CD4-positive, alpha-beta T cell treated with Interleukin-6 at 100 ng/mL for 8 hours (primary cell): ENCODE measurements at places on chromosomes 6 and 20.

DNA sequence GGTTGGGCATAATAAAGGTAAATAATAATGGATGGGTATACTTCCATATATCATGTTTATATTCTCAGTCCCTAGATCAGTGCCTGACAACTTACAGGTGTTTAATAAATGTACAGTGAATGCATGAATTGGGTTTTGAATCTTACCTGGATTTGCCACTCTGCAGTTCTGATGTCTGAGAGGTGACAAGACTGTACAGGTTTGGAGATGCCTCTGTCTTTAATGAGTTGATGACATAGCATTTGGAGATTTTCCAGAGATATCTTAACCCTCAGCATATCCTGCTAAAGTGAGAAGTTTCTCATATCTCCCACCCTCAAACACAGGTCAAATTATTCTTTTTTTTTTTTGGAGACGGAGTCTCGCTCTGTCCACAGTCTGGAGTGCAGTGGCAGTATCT is 2.2 kb downstream of the ANKS1A start:
- no peak for DNase-seq

DNA sequence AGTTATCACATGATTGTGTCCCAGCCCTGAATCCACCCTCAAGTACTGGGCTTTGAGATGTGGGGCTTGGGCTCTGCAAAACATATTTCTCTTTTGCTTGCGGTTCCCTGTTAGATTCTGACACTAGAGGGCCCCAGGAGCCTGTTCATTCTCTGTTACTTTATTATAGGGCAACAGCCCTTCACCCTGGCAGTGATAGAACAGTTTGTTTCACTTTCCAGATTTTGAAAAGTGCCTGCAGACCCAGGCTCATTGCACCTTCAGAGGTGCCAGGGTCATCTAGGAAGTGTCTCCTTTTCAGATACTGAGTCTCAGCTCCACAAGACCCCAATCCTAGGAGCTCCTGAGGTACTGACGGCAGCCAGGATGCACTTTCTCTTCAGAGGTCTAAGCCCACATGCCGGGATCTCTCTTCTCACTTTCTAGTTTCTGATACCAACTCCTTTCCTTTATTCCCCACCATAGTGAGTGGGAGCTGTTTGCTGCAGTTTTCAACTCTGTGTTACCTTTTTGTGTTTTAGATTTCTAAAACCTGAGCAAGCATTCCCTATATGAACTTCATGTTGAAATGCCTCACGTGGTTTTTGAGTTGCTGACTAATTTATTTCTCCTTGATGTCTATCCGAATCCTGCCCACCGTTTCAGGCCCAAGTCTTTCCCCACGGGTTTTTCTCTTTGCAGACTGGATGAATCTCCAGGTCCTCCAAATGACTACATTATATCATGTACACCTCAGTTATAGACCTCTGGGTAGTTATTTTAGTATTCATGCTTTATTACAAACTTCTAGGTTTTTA is 10.9 kb downstream of the ABT1 start:
- DNase-seq: peak; percentile 70

DNA sequence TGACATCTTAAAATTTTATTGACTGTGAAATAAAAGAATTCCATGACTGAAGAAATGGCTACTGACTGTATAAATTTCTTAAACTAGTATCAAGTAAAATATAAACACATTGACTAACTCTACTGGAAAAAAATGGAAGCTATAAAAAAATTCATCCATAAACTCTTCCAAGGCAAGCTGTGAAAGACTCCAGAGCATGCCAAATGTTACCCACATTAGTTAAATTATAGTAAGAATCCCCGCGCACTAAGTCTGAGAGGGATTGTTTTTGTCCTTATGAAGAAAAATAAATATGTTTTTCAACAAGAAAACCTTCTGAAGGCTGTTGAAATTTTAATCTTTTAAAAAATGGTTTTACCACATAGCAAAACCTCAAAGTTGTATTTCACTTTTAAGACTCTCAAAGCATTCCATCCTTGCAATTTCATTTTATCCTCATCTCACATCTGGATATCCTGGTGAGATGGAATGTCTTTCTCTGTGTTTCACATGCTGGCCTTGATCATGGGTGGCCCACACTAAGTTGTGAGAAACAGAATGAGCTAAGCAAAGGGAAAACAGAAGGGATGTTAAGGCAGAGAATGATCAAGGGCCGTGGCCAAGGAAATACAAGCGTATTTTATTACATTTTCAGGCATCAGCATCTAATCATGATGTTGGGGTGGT is 732.5 kb downstream of the KIF16B start:
- no peak for DNase-seq

- DNase-seq: no peak
These were observed 13.9 kb upstream of the NAA20 start for GRCh38 chr20:20003031-20003954.

DNA sequence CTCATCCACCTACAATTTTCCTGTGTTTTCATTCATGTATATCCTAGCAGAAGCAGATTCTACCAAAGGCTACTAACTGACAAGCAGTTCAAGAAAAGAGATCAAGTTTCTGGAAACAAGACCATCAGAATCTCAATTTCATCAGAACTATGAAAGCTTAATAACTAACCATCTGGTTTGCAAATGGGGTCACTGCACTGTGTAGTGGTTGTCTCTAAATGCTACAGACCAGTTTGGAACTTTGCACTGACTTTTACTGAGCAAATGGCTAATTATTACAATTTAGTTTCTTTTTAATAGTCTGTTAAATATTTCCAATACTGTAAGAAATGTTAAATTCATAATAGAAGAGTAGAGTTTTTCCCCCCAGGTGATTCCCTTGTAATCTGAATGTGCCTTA is 64.5 kb downstream of the REPS1 start:
- DNase-seq: no peak

DNA sequence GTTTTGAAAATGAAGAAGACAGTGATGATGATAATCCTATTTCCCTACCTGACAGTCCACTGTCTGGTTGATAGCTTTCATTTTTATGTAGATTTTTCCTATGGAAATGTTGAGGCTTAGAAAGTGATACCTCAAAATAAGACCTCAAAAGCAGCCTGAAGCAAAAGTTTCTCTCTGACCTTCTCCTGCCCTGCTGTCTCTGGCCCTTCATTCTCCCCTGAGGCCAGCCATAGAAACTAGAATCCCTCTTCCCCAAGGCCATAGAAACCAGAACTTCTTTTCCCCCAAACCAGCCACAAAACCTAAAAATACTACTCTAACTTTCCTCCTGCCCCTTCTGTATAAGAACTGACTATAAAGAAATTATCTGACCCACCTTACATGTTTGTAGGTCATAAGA is 52.6 kb upstream of the GCM1 start:
- no peak for DNase-seq
